IPS DF 6.9 (cell line): ENCODE measurements at places on chromosomes 12 and 14.

GRCh38 chr12:51866762-51867161 lies 18.2 kb upstream of the FIGNL2 start:
- no peak for DNase-seq

GRCh38 chr14:68982581-68982980 lies 3.5 kb upstream of the ACTN1 start:
- DNase-seq, result no peak

DNA sequence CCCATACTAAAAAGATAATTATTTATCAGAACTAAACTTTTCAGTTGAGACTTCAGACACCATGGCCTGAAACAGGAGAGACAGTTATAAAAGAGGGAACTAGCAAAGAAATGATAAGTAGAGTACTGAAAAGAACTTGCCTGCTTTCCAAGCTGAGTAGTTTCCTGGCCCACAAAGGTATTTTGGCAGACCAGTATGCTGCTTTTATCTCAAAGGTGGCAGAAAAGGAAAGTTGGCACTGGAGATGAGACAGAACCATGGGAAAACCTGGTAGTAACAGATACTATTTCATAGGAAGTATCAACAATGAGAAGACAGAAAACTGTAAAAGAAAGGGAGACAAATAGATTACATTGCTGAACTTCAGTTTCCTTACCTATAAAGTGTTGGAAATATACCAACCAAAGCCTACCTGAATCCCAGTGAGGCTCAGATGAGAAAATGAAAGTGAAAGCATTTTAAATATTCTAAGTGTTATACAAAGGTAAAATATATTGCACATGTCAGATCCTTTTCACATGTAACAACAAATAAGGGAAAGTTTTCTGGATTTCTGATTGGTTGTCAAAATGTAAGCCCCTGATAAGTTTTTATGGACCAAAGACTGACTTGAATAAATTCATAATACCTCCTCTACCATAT lies 155.3 kb upstream of the FSCB start:
- no peak for DNase-seq

DNA sequence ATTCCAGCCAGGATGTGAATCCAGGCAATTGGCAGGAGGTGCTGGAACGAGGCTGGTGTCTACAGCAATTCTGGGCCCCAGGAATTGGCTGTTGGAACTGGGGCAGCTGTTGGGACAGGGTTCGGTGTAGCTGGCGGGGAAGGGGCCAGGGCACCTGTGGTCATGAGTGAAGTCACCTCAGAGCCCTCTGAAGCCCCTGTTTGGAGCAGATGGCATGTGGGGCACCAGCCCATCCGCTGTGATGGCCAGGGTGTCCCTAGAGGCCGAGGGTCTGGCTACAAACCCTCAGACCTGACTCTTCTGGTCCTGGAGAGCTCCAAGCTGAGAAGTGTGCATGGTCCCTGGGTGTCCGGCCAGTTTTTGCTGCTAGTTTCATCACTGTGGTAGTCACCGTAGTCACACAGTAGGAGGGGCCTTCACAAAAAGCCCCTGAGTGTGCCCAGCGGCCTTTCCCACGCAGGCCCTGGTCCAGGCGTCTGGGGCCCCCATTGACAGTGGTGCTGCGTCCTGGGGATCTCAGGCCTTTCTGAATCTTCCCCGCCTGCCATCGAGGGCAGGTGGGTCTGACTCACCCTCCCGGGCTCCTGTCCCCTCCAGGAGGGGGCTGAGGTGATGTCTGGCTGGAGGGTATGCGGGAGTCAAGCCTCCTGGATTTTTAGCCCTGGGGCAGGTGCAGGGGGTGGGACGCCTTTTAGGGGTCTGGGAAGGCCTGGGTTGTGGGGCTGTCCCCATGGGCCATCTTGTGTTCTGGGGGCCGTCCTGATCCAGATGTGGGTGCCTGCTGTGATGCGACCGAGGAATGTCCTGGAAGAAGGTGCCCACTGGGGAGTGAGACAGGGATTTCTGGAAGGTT lies 368.0 kb downstream of the TMEM121 start:
- no peak for DNase-seq

DNA sequence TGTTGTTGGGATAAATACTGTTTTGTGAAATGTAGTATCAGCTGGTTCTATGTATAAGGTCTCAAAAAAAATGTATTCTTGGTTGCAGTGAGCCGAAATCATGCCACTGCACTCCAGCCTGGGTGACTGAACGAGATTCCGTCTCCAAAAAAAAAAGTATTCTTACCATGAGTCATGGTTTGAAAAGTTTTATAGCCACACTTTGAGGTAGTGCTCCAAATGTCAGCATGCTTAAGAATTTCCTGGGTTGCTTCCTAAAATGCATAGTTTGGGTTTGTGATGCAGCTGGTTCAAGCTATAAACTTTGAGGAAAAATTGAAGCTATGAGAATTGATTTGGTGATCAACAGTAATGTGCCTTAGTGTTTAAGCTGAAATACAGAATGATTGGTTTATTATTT lies 48.0 kb downstream of the ETNK1 start:
- DNase-seq, result no peak

- no peak for DNase-seq
These were observed 6.4 kb downstream of the CDC42BPB start for GRCh38 chr14:103050935-103051334.

- DNase-seq, result no peak
These were observed 78.4 kb downstream of the ITPK1 start for GRCh38 chr14:93037351-93037750.

- no peak for DNase-seq
These were observed 28.2 kb downstream of the TRAF3 start for GRCh38 chr14:102805371-102805891.

GRCh38 chr14:81018251-81018650 lies 62.8 kb downstream of the TSHR start:
- no peak for DNase-seq

- no peak for DNase-seq
These were observed 174.0 kb downstream of the ITPR2 start for GRCh38 chr12:26658991-26659390.

DNA sequence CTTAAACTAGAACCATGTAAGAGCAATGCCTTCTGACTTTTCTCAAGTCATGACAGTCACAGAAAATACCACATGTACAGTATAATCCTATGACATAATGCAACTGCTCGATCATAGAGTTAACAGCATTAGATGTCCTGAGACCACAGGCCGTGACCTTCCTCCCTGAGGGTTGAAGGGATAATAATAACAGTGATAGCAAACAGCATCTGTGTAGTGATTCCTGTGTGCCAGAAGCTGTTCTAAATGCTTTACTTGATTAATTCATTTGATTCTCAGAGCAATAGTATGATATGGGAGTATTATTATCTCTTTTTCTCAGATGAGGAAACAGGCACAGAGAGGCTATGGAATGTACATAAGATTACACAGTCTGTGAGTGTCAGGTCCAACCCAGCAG lies 53.2 kb downstream of the SLC35F4 start:
- DNase-seq, result no peak

DNA sequence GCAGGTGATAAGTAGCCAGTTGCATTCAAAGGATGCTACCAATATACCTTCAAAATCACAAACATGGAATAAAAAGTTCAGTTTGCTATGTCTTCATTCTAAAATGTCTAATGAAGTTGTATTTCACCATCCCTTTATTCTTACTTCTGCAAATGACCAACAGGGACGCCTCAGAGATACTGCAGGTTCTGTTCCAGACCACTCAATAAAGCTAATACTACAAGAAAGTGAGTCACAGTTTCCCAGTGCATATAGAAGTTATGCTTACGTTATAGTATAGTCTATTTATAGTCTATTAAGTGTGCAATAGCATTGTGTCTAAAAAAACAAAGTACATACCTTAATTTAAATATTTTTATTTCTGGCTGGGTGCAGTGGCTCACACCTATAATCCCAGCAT lies 29.3 kb upstream of the EIF5 start:
- DNase-seq, result no peak

DNA sequence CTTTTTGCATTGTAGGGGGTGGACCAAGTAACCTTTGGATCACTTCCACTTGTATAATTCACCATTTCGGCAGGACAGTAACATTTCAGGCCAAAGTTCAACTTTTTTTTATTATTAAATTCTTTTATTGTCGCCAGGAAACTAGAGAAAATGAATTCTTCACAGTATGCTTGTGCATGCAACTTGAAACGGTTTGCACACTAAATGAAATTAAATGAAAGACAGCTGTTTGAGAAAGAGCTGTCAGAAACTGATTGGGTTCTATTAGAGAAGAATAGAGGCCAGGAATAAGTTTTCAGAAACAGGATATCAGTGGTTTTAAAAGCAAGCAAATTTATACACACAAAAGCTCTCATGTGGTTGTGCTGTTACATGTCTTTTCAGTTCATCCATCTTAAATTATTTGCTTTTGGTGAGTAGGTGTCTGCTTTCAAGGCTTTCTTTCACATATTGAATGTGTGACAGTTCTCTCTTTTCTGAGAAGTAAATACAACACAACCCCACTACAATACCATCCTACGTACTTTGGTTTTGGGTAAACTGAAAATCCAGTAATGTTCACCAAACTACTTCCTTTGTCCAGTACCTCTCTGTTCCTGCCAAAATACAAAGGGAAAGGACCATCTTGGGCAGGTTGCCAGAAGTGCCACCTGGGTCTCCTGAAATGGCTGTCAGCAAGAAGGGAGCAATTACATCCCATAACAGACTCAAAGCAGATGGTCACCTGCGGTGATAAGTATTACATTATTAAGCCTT lies 291.7 kb downstream of the RAD51B start:
- no peak for DNase-seq

DNA sequence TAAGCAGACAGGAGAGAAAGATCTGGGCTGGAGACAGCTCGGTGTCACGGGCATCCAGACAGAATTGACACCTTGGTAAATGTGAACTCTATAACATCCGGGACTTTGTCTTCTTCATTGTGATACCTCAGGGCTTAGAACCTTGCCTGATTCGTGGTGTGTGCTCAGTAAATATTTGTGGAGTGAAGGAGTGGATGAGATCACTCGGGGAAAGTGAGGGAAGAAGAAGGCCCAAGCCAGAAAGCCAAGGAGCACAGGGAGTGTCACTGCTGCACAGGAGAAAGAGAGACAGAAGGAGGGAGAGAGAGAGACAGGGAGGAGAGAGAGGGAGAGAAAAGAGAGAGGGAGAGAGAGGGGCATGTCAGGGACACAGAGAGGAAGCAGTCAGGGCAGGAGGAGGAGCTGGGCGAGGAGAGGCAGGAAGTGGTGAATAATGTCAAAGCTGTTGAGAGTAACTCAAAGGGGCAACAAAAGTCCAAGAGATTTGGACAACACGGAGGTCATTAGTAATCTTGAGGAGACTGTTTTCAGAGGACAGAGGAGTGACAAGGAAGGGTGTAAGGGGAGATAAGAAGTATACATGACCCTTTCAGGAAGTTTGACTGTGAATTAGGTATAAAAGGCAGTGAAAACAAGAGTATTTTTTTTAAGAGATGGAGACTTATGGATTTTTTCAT lies 141.6 kb upstream of the MAX start:
- no peak for DNase-seq

- DNase-seq, result no peak
These were observed 62.4 kb downstream of the TMX1 start for GRCh38 chr14:51302295-51303030.

DNA sequence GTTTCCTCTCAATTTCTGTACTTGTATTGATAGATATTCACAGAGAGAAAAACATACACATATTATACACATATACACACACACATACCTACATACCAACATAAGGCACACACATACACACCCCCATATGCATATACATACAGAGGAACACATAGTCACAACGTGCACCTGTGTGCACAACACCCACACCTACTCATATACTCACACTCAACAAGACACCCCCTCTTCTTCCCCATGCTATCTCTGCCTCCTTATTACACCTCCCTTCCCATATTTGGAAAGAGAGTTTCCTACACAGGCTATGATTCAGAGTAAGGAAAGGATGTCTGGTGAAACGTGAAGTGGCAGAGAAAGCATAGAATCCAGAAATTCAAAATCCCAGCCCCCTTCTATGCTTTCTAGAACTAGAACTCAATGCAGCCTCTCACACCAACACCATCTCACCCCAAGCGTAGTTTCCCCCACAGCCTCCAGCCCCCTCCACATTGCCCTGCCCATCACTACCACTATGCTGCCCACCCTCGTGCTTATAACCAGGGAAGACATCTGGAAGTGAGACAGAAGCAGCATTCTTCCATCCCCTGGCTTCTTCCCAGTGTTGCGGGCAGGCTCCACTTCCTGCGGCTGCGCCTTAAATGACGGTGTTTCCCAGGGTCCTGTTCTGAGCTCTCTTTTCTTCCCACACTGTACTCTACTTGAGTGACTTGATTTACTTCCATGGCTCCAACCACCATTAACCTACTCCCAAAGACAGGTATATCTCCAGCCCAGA lies 2.4 kb downstream of the RNASE8 start:
- DNase-seq, result no peak

- no peak for DNase-seq
These were observed 873 bp downstream of the PLXNC1 start for GRCh38 chr12:94149119-94149780.

DNA sequence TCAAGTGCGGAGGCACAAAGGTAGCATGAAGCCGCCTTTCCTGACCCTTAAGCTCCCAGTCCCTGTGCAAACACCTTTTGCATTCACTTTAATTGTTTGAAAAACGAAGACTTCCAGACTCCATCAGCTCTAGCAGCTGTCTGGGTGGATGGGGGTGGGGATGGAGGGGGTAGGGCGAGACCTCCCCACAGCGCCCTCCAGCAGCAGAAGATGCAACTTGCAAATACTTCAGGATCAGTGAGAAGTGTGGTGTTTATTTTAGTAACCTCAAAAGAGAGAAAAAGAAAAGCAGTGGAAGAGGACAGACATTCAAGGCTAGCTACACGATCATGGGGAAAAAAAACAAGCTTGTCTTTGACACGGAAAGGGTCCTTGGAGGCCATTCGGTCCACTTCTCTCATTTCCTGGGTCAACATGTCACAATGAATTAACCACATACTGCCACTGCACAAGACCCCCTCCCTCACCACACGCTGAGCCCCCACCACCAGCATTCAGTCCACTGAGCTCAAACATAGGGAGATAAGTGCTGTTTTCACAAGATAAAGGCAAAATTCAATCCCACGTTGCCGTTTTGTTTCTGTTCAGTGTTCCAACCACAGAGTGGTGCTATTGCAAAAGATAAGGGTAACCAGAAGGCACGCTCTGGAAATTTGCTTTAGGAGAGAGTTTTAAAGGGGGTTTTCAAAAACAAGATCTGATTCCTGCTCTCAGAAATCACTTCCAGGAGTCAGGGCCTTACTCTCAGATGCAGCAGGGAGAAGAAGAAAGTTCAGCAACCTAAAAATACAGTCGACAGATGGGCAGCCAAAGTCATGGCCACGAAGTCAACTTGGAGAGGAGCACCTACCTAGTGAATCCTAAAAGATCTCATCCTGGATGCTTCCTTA lies 3.3 kb upstream of the NTF3 start:
- DNase-seq, result no peak

- no peak for DNase-seq
These were observed 64.9 kb downstream of the ARID2 start for GRCh38 chr12:45794422-45794821.

DNA sequence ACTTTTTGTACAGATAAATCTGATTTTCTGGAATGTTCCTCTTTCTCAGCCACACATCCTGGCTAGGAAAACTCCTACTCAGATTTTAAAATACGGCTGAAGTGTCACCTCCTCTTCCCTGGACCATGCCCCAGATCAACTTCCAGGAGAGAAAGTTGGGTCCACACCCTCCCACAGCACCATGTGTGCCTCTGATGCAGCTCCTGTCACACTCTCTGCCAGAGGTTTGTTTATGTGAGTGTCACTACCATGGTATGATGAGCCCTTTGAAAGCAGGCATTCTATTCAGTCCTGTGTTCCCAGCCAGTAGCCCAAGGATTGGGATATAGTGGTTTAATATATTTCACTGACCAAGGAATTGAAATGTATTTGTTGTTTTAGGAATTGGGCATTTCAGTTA lies 287.2 kb upstream of the ATP2B1 start:
- no peak for DNase-seq

GRCh38 chr12:2228535-2228934 lies 175.7 kb downstream of the CACNA1C start:
- no peak for DNase-seq
